HFFc6 (cell line): ENCODE measurements at places on chromosomes 5 and 9.

DNA sequence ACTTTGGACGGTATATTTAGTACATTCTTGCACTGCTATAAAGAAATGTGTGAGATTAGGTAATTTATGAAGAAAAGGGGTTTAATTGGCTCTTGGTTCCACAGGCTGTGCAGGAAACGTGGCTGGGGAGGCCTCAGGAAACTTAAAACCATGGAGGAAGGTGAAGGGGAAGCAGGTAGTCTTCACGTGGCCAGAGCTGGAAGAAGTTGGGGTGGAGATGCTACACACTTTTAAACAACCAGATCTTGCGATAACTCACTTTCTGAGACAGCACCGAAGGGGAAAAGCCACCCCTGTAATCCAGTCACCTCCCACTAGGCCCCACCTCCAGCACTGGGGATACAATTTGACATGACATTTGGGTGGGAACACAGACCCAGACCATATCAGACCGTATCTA, 13.5 kb downstream of the CNOT6 start:
- no peak for DNase-seq

DNA sequence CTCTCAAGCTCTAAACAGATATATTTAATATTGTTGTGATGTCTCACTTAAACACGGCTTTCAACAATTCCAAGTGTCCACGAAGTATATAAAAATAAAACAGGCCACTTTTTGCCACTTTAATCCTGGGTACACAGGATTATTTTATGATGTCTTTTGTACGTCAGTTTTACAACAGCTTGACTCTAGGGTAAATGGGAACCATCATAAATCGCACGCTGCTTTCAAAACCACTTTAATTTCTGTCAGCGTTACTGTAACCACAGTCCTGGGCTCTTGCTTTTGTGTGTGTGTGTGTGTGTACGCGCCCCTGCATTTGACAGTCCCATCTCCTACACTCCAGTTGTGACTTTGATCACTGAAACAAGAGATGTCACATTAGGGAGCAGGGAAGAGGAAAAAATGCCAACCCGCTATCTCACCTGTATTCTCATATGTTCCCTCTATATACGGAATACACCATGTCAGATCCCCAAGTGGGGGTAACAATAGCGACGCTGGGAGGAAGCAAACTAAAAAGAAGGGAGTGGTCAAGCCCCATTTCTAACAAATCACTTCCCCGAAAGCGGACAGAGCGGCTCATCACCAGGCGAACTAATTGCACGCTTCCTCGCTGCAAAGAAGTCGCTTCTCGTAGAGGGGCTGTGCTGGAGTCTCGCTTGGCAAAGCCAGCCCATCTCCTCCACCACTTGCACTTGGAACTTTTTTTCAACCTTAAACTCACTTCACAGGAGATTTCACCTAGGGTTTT, 1.2 kb downstream of the BNC2 start:
- DNase-seq: no peak

DNA sequence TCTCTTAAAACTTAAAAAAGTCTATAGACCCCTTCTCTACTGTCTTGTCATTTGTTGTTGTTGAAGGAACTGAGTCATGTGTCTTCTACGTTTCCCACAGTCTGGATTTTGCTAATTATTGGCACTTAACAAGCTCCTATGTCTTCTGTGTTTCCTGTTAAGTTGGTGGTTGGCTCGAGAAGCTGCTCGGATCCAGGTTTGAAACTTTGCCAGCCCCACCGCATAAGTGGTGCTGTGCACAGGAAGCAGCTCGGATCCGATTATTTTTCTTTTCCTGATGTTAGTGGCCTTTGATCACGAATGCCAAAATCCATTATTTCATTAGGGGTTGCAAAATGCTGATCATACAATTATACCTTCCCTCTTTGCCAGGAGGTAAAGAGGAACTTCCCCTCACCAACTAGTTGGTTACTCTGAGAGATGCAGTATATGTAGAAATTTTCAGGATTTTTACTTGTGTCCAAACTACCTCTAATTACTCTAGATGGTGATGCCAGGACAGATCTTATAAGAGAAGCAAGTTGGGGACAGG, 186.5 kb downstream of the NSG2 start:
- no peak for DNase-seq

DNA sequence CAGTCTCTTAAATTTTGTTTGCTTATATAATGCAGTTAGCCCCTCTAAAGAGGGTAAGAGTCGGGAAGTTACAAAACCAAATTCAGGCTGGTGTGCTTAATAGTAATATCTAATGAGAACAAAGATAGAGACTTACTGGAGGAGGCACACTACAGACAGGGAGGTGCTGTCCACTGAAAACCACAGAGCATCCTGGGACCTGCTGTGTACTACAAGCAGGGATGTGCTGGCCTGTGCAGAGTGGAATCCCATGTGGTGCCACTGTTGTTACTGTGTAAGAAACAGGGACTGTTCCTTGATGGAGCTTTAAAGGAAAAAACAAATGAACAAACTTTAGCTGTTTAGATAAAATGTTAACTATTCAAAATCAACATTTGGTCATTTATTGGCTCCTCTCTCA, 42.4 kb downstream of the RNF38 start:
- DNase-seq: no peak

DNA sequence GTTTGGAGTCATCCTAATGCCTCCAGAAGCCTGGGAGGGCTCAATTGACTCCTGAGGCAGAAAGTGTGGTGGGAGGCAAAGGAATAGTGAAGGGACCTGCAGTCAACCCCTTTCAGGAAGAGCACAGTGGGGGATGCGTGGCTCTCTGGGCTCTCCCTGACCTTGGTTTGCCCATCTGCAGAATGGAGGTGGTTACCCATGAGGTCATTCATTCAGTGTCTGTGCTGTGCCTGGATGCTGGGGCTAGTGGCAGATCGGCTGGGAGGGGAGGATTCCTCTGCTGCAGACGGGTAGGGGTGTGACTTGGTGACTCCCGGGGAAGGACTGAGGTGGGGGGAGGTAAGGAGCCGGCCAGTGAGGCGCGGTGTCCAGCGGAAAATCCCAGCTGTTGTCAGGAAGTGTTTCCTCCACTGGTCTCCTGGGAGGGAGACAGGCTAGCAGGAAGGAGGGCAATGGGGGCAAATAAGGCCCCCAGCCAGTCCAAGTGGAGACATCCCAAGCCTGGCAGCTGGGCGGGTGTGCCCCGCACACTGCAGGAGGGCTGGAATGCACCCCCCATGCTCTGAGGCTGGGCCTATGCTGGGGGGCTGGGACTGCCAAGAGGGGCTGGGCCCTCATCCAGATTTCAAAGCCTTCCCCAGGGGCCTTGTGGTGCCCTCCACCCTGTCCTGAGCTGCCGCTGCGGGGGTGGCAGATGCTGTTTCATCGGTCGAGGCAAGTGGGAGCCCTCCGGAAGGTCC, 10.9 kb downstream of the CXXC5 start:
- DNase-seq: peak; percentile 83

- DNase-seq: no peak
These were observed 4.2 kb upstream of the FGF18 start for GRCh38 chr5:171415115-171415730.

- DNase-seq: no peak
These were observed 50.7 kb downstream of the PPP2R2B start for GRCh38 chr5:146827901-146828300.

- DNase-seq: no peak
These were observed 14.5 kb upstream of the RPL26L1 start for GRCh38 chr5:172944741-172945140.

DNA sequence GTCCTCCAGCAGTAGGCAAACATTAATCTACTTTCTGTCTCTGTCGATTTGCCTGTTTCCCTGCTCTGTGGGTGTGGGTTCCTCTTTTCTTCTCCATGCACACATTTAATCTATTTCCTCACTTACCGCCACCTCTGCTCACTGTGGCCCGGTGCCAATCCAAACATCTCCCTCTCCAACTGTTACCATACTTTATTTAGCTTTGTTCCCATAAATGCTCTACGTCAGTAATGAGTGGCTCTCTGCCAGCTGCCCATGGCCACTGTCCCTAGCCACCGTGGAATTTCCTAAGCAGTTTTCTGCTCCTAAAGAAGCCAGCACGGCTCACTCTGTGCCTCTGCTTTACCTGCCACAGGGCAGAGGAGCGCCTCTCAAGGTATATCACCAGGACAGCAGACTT, 19.5 kb upstream of the GOLPH3 start:
- peak; percentile 37 for DNase-seq

GRCh38 chr9:106432631-106433030, 430.3 kb upstream of the ZNF462 start:
- DNase-seq: no peak

GRCh38 chr9:86795823-86796553, 151.3 kb downstream of the GAS1 start:
- DNase-seq: peak; percentile 74

- DNase-seq: peak; percentile 38
These were observed 41.9 kb downstream of the BNC2 start for GRCh38 chr9:16828340-16829281.

DNA sequence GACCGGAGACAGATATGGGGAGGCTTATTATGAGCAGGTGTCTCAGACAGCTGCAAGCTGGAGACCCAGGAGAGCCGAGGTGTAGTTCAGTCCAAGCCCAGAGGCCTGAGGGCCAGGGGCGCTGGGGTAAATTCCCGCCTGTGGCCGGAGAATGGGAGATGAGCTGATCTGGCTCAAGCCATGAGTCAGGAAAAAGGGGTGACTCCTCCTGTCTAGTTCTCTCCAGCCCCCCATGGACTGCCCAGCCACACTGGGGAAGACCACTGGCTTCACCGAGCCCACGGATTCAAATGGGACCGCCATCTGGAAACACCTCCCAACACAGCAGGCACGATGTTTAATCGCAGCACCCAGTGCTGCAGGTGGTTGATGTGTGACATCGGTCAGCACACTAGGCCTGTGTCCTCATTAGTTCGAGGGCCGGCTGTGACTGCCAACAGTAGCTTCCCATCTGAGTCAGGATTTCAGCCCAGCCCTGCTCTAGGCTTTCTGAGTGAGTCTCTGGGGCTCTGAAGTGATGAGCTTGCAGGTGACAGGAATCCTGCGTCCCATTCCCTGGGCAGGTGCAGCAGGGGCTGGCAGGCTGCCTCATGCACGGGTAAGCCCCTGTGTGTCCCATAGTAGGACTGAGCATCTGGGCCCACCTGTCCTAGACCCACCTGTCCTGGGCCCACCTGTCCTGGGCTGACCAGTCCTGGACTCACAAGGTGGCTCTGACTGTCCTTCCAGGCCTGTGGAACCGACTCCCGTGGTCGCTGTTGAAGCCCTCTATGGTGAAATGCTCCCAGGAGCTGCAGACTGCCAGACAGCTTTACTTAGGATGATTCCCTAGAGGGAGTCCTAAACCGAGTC, 49.7 kb downstream of the AHRR start:
- no peak for DNase-seq

GRCh38 chr9:124776954-124777648, at the start of gene OLFML2A:
OLFML2A (plus strand) TSS chr9:124777133; CDS start chr9:124777271, 138 bp downstream.
- no peak for DNase-seq

GRCh38 chr9:116594547-116594946, 92.6 kb upstream of the TRIM32 start:
- peak; percentile 82 for DNase-seq
